ENCODE measurements at places on chromosomes 1 and 21. TPM values are rescaled to one million over a fixed set of nuclear protein-coding genes. Genes with fewer than 3 reads are reported as not detected.
A peak's percentile ranks its signal among the peaks of the same experiment; 100 is the strongest.

Gene USH2A
- not detected for total RNA-seq

Gene MYBPH
- total RNA-seq = not detected

DNA sequence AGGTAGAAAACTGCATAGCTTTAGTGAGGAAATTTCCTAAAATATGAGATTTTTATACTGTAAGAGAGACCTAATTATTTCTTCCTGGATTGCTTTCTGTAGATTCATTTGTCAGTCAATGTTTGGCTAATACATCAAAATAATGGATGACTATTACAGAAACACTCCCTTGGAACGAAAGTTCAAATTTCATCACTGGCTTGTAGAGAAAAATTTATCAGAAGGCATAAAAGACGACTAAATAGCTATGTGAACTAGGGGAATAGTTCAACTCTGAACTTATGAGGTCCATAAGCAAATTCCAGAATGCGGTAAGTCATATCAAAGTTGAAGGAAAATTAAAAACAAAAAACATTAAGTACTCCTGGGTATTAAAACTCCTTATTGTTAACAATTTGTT lies 36.0 kb downstream of the WNT2B start:
- peak; percentile 11 for DNase-seq

- DNase-seq = no peak
Measured at GRCh38 chr21:26131554-26131953, 39.0 kb downstream of the APP start.

GRCh38 chr1:109793089-109793485 lies 29.4 kb upstream of the EPS8L3 start:
- DNase-seq = no peak

- DNase-seq = no peak
Measured at GRCh38 chr1:30895382-30895943, 13.1 kb downstream of the SDC3 start.

GRCh38 chr1:111466480-111466879 lies 7.3 kb upstream of the C1orf162 start:
- DNase-seq = no peak

- DNase-seq = peak; percentile 83
Measured at GRCh38 chr1:116508984-116509980, 61.5 kb downstream of the CD58 start.

DNA sequence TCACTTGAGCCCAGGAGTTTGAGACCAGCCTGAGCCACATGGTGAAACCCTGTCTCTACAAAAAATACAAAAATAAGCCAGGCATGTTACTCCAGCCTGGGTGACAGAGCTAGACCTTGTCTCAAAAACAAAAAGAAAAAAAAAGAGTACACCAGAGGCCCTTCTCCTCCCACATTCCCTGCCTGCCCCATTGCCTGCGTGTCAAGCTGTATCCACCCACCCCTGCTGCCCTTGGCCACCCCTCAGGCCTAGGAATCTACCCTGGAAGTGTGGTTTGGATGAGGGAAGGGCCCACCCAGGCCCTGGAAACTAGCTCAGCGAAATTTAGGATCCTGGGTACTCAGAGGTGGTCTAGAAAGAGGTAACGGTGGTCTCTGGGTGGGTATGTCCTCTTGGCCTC lies 25.7 kb upstream of the WASF2 start:
- no peak for DNase-seq

- no peak for DNase-seq
Measured at GRCh38 chr1:176193023-176193422, 14.1 kb downstream of the COP1 start.

- no peak for DNase-seq
Measured at GRCh38 chr1:211677659-211678058, 2.2 kb upstream of the NEK2 start.

- peak; percentile 93 for DNase-seq
Measured at GRCh38 chr1:36248250-36248894, 24.1 kb downstream of the THRAP3 start.

DNA sequence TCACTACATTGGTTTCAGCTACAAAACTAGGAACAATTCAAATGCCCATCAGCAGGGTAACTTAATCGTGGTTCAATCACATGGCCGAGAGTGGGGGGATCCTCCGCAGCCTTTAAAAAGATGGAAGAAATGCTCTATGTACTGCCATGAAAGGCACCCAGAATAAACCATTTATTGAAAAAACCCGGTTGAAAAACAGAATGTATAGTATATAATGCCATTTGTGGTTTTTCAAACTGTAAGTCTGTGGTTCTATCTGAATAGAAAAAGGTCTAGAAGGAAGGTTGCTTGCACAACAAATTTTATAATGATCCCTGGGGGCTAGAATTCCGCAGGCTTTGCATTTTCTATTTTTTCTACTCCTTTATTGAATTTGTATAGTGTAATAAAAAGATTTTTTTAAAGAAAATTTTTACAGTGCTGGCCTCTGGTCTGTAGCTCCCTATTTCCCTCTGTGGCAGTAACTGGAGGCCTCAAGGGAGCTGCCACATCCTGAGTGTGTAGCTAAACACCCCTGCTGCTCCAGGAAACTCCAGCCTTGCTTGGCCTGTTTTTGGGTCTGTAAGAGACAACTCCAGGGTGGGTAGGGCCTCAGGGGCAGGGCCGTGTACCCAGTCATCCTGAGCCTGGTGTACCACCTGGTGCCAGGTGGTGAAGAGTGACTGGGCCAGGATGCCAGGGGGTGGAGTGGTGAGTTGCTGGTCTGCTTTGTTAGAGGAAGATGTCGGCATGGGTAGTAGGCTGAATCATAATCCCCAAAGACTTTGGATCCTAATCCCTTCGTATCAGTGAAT lies 51.5 kb upstream of the EPS8L3 start:
- no peak for DNase-seq

DNA sequence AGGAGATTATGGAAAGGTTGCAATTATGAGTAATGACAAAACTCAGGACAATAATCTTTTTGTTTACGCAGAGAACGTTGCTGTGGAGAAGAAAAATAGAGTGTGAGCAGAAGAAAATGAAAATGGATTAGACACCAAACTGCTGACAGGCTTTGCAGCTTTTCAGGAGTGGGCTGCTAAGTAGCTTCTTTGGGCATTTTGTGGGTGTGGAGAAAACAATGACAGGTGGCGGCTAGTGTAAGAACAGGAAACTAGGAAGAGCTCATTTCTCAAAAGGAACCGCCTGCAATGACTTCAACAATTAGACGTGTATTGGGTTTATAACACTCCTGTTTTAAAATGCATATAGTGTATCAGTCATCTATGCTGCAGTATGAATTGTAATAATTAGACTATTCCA lies 18.3 kb upstream of the PALMD start:
- DNase-seq = no peak

- DNase-seq = peak; percentile 69
Measured at GRCh38 chr1:210132582-210132981, 100.0 kb upstream of the SERTAD4 start.

GRCh38 chr1:235339746-235340145 lies 11.4 kb downstream of the GGPS1 start:
- no peak for DNase-seq

DNA sequence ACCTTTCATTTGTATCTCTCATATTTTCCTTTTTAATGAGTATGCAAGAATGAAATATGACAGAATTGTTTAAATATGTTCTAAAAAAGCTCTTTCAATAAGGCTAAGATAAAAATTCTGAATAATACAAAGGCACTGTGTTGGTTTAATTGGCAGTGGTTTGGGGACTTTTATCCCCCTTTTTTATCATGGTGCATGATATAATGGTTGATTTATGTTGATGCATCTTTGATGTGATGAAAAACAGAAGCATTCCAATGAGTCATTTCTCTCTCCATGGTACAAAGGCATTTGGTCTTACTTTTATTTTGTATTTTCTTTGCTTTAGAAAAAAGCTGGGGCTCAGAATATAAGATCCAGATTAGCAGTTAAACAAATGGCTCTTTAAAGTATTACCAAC lies 127.2 kb upstream of the GREM2 start:
- no peak for DNase-seq

All from MCF 10A (cell line).